Adrenal gland (tissue), 19 donors: ENCODE measurements at places on chromosomes 2 and 18.

DNA sequence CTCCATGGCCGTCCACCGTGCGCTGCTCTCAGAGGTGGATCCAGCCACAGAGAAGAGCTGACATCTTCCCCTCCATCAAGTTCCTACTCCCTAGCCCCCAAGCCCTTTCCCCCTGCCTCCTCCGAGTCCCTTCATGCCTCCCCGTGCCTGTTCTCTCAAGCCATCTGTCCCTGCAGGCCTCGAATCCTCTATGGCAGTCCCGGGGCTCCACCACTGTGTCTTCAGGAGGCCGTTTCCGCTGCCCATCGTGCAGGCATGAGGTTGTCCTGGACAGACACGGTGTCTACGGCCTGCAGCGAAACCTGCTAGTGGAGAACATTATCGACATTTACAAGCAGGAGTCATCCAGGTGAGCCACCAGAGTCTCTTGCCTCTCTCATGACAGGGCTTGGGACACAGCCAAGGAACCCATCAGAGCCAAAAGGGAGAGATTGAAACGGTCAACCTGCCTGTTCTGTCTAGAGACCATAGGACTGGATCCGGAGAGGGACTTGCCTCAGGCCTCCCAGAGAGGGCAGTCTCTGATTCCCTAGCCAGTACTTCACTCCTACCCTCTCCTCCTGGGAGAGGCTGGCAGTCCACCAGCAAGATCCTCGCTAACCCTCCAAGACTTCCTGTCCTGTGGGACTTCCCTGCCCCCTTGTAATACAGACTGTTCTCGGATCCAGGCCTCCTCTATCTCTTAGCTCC lies 9.7 kb downstream of the UCN start:
- no peak for DNase-seq

GRCh38 chr2:2331881-2332280 lies 806 bp upstream of the MYT1L start:
- DNase-seq = no peak

- no peak for DNase-seq
Measured at GRCh38 chr2:234081970-234082822, 31.7 kb downstream of the SPP2 start.

- DNase-seq = no peak
Measured at GRCh38 chr18:65227970-65228369, 522.8 kb upstream of the CDH7 start.

- DNase-seq = no peak
Measured at GRCh38 chr2:88252646-88253045, 82.5 kb downstream of the THNSL2 start.

DNA sequence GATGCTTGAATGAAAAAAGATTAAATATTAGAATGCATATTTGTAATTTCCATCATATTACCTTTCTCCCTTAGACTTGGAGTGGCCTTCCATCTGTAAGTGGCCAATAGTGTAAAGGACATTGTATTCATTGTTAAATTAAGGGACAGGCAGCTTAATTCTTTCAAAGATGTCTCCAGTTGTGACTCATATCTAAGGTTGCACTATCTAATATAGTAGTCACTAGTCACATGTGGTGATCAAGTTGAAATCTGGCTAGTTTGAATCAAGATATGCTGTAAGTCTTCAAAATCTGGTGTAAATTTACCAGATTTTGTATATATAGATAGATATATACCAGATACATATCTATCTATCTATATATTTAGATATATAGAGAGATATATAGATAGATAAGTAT lies 52.4 kb upstream of the AGPS start:
- no peak for DNase-seq

DNA sequence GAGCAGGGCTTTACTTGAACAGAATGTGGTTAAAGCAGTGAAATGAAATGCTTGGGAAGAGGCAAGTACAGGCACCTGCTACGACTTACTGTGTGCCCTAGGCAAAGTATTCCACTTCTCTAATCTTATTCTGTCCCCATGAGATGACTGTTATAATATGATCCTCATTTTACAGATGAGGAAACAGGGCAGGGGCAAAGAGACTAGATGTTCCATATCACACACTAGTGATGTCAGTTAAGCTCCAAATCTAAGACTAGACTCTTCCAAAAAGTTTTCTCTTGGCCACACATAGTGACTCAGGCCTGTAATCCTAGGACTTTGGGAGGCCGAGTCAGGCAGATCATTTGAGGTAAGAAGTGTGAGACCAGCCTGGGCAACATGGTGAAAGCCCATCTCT lies 235.0 kb downstream of the SETBP1 start:
- no peak for DNase-seq

DNA sequence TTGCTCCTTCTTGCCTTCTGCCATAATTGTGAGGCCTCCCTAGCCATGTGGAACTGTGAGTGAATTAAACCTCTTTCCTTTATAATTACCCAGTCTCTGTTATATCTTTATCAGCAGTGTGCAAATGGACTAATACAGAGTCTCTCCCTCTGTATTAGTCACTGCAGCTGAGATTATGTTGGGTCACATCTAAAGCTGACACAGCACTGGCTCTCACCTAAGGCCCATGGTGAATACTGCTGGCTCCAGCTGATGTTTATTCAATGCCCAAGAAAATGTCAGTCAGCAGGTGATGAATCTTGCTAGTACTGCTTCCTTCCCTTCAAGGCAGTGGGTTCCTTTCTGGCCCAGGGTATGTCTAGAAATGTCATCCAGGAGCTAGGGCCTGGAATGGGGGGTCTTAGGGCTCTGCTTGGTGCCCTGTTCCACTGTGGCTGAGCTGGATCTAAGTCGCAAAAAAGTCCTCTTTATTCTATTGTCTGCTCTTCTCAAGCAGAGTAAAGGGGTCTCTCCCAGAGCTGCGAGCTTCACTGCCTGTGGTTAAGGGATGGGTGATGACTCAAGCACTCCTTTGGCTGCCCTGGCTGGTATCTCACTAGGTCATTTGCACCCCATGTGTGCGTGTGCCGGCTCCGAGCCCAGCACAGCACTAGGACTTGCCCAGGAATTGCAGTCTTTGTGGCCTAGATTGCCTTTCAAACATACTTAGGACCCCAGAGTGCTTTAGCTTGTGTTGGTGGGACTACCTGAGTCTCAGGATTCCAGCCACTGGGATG lies 29.9 kb downstream of the PPP1R1C start:
- no peak for DNase-seq

- DNase-seq = no peak
Measured at GRCh38 chr2:4369826-4370419, 666.5 kb downstream of the DCDC2C start.

GRCh38 chr2:53473775-53474311 lies 293.8 kb upstream of the CHAC2 start:
- no peak for DNase-seq

- DNase-seq = peak; percentile 30
Measured at GRCh38 chr2:158818511-158818910, 23.4 kb downstream of the DAPL1 start.

- DNase-seq = no peak
Measured at GRCh38 chr2:217643789-217644301, 358.9 kb downstream of the TNS1 start.

GRCh38 chr2:230268606-230269243 lies 43.2 kb downstream of the SP140 start:
- no peak for DNase-seq

- DNase-seq = no peak
Measured at GRCh38 chr2:216652566-216652965, 19.3 kb downstream of the IGFBP2 start.

GRCh38 chr2:216621292-216621691 lies 11.9 kb upstream of the IGFBP2 start:
- no peak for DNase-seq

DNA sequence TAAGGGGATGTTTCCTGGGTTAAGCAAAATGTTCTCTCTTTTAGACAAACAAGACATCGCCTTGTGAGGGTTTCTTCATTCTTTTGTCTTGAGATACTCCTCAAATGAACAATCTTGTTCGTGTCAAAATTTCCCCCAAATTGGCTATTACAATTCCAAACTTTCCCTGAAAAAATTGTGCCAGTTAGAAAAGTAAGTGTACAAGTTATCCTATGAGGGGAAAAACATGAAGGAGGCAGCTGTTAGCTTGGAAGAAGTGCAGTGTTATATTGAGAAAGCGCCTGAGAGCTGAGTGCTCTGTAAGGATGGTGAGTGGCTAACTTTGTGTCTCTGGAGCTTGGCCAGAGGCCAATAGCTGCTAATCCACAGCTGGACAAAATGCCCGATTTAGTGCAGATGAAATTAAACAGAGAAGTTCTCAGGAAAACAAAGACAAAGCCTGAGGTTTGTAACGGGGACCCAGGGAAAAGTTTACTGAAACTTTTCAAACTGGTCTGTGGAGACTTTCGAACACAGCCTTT lies 14.1 kb upstream of the PLEKHH2 start:
- no peak for DNase-seq

GRCh38 chr2:101801496-101801895 lies 104.0 kb downstream of the MAP4K4 start:
- DNase-seq = no peak

DNA sequence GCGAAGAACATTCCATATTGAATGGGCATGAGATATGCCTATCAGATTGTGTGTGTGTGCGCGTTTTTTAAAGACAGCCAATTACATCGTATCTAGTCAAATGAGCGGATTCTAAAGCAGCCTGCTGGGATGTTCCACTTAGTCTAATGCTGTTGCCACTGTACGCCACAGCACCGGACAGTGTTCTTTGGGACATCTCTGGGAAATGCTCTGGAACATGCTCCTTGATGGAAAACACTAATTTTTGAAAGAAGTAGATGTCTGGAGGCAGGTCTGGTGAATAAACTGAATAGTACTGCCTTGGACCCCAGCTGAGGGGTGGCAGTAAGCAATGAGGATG lies 3.6 kb upstream of the TMEM150A start:
- DNase-seq = no peak
